Esophagus squamous epithelium (tissue), 5 donors: ENCODE measurements at places on chromosomes 6 and 20. TPM values are rescaled to one million over a fixed set of nuclear protein-coding genes. Genes with fewer than 3 reads are reported as not detected.

Gene MYLK2
- total RNA-seq = not detected

Gene MYBL2
- total RNA-seq = 3.1 TPM

Gene EFCAB8
- total RNA-seq = not detected

Gene COX4I2
- 0.83 TPM for total RNA-seq

Gene TTI1
- 5.1 TPM for total RNA-seq

Gene PXDC1
- total RNA-seq = 58.0 TPM
